Cardiac muscle cell (in vitro differentiated cells and primary cell): ENCODE measurements at places on chromosomes 3 and 15. TPM values are rescaled to one million over a fixed set of nuclear protein-coding genes. Genes with fewer than 3 reads are reported as not detected.

DNA sequence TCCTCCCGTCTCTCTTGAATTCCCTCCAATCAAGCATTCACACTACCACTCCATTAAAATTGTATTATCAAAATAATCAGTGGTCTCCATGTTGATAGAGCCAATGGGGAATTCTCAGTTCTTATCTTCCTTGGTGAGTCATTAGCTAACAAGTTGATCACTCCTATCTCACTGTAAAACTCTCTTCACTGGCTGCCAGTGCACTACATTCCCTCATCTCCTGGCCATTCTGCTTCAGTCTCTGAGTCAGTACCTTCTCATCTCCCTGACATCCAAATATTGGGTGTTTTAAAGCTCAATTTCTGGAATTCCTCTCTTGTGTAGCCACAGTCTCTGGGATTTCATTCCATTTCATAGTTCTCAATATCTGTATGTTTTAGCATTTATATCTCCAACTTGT is 175.2 kb downstream of the ALDH1A2 start:
- DNase-seq = no peak

TIMMDC1 gene
- total RNA-seq = 106 and 110 TPM in 2 replicates

ALG1L2 gene
- total RNA-seq = not detected in 2 replicates

KNG1 gene
- not detected in 2 replicates for total RNA-seq

GRCh38 chr15:29889542-29890329 is 67.5 kb upstream of the TJP1 start:
- no peak for DNase-seq

GHRL gene
- total RNA-seq = 0.18 TPM in 1 of 2 replicates, not detected in the other

- DNase-seq = no peak
These were observed 82.1 kb downstream of the LRRC28 start for GRCh38 chr15:99333413-99333812.

DNA sequence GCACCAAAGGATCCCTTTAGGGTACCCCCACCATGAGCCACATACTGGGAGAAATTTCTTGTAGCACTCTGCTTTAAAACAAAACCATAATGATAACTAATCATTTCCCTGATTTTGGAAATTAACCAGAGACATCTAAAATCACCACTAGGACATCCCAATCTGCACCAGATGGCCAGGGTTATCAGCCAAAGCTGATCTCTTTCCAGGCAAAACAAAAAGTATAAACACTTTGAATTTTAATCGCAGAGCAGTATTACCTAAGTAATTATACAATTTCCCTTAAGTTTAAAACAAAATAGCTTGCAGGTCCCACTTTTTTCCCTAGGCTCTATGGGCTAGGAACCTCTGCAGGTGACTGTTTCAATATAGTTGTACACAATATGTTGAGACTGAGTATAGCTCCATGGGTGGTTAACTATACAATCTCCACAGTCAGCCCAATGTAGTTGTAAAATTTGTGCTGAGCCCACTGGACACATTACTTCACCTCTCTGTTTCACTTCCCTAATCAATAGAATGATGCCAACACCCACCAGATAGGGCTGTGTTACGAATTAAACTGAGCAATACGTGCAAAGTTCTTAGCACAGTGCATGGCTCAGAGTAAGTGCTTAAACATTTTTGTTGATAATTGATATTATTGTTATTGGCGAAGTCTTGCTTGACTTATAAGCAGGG is 629 bp upstream of the NOX5 start:
- DNase-seq = no peak

GRCh38 chr3:47299381-47300318 is 16.9 kb downstream of the KLHL18 start:
- DNase-seq = no peak

DNA sequence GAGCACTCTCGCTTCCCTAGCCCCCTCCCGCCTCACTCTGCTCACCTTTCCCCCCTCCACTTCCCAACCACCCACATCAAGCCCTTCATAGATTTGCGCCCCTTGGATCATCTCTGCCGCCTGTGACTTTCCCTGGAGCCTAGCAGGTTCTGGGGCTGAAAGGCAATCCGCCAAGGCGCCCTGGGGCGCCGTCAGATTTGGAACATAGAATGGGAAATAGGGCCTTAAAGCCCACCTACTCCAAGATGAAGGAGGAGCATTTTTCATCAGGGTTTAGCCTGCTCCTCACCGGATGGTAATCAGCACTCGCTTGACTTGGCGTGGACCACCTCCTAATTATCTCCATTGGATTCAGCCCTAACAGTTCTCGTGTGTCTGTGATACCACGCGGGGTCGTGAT is 1.3 kb downstream of the CPNE4 start:
- DNase-seq = no peak

SPTSSB gene
- total RNA-seq = 0.32 TPM in 1 of 2 replicates, not detected in the other

NUTM1 gene
- total RNA-seq = 0.15 TPM in 1 of 2 replicates, not detected in the other

DNA sequence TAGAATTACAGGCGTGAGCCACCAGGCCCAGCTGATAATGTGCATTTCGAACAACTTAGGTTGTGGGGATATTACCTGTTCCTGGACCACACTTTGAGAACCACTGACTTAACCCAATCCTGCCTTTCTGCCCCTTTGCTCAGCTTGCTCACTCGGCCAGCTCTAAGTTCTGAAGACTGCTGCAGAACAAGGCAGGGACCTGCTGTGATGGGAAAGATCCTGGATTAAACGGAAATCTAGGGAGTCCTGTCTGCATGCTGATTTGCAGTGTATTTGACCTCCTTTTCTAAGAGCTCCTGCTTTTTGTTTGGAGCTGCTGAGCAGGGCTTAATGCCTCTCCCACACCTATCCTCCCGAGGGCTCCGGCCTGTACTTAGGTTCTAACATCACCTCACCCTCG is 2.9 kb downstream of the LTK start:
- DNase-seq = no peak

VGLL3 gene
- 0.04 and 0.06 TPM in 2 replicates for total RNA-seq

DUSP7 gene
- total RNA-seq = 32.2 and 39.5 TPM in 2 replicates

CYP1A2 gene
- total RNA-seq = not detected in 2 replicates

GRCh38 chr15:101600035-101600434 is 52.1 kb downstream of the TM2D3 start:
- DNase-seq = no peak

DNA sequence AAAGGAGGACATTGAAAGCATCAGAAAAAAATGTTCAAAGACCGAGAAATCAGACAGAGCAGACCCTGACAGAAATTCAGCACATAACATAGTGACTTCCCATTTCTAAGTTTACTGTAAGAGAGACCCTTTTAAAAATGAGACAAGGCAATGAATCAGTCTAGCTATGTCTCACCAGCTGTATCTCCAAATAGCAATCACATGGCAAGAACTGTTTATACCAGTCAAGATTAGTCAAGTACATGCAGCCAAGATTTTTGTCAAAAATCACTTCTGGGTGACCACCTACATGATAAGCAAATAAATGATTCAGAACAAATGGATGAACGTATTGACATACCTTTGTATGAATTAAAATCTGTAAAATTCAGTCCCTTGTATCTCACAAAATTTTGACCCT is 138.0 kb downstream of the DTWD1 start:
- no peak for DNase-seq

DNA sequence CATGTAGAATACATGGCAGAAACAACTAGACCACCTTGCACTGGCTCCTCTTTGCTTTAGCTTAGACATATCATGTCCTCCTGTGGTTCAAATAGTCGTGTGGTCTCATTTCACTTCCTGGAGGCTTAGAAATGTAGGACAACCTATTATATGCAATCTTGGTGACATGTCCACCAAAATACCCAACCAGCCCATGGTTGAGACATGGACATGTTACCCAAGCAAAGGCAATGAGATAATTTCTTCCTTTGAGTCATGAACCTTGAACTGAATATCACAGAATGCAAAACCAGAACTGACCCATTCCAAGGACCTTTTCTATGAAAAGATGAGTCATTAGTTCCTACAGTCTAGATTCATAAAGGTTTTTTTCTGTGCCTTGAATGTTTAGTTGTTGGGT is 309.0 kb upstream of the MDFIC2 start:
- DNase-seq = no peak

POLR2M gene
- 222 and 225 TPM in 2 replicates for total RNA-seq

DNA sequence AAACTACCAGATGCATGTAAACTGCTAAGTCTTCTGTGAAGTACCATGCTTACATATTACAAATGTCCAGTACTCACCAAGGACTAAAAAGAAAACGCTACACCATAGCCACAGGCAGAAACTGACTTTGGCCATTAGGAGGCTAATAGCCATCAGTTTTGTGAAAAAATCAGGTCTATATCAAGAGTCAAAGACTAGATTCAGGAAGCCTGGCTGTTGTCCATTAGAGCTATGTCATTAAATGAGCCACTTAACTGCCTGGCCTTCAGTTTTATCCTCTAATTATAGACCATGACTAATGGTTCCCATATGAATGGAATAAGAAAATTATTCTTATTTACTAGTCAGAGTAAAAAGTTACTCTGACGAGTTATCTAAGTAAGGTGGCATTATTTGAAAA is 144.1 kb downstream of the VPS13C start:
- DNase-seq = no peak

DNA sequence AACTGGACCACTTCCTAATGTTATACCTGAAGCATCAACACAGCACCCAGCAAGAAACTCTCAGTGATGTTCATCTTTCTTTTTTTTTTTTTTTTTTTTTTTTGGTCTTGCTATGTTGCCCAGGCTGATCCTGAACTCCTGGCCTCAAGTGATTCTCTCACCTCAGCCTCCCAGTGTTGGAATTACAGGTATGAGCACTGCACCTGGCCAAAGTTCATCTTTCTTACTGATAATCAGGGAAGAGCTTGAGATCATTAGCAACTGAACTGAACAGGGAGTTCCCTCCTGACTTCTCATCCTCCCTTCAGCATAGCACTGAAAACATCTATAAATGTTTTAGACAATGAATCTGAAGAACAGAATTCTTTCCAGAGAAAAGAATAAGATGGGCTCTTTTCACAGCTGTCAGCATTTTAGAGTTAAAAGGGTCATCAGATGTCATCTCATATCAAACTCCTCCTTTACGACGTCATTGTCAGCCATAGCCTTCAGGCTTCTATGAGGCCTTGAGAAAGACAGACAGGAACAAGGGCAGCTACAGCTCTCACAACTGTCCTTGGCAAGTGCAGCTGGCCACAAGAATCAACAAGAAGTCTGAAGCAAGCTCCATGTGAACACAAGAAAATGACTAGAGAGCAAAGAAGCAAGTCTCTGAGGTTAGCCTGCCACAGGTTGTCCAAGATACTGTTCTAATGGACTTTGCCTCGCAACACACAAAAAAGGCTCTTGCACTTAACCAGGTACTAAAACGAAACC is 33.8 kb downstream of the SCAP start:
- no peak for DNase-seq

PIGB gene
- total RNA-seq = 3.8 and 6.5 TPM in 2 replicates

DNA sequence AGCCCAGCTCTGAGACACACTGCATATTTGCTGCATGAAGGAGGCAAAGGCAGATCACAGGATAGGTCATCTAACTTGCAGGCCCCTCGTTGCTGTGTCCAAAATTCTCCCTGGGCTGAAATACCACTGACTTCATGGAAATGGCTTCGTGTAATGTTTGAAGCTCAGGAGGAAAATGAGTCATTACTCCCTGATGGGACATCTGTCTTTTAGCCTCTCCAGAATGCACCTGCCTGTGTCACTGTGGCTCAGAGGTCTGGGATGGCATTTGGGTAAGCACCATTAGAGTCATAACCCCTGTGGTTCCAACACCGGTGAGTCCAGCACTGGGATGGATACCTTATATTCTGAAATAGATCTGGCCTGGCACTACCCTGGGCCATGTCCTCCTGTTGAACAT is 51.5 kb downstream of the IL12A start:
- no peak for DNase-seq

DNA sequence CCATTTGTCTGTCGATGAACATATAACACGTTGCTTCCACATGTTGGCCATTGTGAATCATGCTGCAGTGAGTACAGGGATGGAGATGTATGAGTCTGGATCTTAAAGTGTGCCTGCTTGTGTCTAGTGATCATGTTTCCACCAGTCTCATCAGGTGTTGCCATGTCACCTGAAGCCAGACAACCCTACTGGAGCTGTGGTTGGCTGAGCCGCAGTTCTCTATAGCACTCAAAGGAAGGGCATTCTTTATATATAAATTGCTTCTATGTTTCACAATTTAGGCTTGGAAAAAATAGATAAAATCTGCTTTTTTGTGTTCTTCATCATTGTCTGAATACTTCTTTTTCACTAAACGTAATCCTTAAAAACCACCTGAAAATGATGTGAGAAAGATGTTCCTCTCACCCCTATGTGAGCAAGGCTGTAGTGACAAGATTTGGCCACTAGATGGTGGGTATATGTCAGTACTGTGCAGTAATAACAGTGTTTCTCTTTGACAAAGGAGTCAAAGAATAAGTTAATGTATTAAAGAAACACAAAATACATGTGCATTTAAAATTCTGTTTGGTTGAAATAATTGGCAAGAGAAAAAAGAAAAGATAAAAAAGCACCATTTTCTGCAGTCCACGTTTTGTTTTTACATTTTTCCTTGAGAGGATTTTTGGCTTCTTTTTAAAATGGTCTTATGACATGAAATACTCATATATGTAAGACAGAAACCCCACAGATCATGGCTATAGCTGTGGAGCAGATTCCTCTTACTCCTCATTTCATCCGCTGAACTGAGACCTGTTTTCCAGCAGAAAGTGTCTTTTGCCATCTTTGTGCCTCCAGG is 394.5 kb upstream of the DPPA4 start:
- peak; percentile 79 for DNase-seq

DNA sequence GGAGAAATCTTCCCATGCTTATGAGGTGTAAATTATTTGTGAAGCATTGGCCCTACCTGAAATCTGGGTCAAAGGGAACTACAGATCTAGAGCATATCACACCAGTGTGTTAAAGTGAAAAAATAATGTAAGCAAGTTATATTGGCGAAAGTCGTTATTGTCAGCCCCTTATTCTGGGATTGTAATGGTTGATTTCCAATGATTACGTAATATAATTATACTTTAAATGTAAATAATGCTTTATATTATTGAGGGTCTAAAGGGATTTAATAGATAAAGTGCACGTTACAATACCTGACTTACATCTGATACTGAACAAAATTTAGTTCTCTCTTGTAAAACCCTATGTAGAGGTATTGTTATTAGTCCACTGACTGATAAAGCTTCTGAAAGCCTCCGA is 101.2 kb downstream of the NEO1 start:
- DNase-seq = no peak

DNA sequence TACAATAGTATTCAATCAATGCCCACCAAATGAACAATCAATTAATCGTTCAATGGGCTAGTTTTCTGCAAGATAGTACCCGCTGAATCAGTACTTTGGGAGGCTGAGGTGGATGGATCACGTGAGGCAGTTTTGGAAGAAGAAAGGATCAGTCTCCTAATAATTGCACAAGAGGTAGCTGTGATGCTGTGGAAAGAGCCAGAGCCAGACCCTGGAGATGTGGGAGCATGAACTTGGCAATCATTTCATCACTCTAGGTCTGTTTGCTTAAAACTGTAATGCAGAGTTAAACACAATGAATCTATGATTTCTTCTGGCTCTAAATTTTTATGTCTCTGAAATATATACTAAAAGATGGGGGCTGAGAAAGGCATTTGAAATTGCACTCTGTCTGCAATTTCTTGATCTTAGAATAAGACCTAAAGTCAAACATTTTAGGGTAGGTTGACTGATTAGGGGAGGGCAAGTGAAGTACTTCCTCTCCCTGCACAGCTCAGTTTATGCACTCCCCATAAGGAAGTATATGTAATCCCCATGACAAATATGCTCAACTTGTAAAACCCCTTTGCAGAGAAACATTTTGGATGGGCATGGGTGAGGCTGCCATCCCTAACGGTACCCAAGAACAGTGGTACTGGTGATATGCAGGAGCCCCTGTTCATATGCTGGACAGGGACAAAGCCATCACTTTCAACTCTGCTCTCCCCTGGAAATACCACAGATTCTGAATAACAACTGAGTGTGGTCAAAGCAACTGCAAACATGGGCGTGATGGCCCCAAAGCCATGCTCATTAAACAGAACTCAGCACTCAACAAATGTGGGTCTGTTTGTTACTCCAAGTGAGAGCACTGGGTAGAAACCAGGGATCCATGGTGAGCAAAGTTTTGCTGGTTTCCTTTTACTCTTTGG is 28.6 kb upstream of the SPATA12 start:
- DNase-seq = no peak
